ENCODE measurements at places on chromosomes 6 and 20. TPM values are rescaled to one million over a fixed set of nuclear protein-coding genes. Genes with fewer than 3 reads are reported as not detected.

The ZBP1 gene
- 6.3 TPM for total RNA-seq

The EYA4 gene
- total RNA-seq, result not detected

The PPP1R14C gene
- total RNA-seq, result not detected

The BACH2 gene
- total RNA-seq, result 0.28 TPM

The KIF6 gene
- total RNA-seq, result 0.35 TPM

The OPN5 gene
- total RNA-seq, result not detected

The CDSN gene
- not detected for total RNA-seq

The ZKSCAN8 gene
- total RNA-seq, result 16.1 TPM

Data from GM12878 (cell line).